ENCODE measurements at places on chromosomes 3 and 15.

- DNase-seq = no peak
Observed at GRCh38 chr15:62390791-62391640, 225.9 kb upstream of the C2CD4B start.

DNA sequence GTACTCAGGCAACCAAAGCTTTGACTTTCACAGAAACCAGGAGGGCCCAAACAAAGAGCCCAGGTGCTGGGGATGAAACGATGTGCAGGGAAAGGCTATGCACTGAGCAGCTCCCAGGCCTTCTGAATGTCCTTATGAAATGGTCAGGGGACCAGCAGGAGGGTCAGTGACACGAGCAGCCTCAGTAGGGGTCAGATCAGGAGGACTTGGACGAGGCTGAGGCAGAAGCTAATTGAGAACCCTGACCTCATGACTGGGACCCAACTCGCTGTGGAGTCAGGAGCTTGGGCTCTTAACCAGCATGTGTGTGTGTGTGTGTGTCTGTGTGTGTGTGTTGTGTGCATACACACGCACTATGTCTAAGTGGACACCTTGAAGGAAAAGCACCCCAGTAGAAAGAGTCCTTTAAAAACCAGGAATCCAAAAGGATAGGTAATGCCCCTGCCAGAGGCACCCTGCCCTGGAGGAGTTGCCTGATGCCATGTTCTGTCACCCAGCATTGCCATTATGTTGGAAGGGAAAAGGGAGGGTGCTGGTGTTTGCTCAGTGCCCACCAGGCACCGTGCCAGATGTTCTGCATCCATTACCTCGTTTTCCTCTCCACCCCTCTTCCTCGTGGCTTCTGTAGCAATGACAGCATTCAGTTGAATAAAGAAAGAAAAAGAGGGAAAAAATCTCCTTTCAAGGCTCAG is 50.9 kb downstream of the CORO2B start:
- peak; percentile 62 for DNase-seq

- DNase-seq = no peak
Observed at GRCh38 chr15:73758461-73758860, 5.3 kb upstream of the INSYN1 start.

DNA sequence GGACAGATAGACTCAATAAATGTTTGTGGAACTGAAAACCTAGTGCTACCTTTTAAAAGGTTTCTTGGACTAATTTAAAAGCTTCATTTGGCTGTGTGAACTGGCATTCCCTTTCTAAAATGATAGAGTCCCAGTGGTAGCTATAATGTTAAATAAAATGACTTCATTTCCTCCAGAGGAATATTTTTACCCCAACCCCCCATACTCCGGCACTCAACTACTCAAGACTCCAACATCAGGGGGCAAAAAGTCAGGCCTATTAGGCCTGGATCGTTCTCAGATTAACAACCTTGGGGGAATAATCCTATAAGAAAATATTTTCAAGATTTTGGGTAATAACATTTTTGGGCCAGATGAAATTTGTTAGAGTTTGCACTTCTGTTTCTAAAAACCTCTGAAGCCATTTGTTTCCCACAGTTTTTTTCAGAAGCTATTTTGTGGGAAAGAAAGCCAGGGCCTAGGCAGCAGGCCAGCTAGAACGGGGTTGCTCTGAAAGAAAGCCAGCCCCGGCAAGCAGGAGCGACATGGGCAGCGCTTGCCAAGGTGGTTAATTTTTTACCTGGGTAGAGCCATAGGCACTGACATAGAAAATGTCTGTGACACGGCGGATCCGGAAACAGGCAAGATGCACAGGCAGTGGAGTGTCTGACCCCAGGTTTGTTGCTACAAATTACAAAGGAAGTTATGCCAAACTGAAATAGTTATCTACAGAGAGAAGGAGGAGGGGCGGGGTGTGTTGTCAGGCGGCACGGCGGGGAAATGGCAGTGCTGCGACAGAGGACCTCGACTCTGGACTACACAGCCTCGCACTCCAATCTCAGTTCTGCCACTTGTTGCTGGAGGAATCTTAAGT is 84.6 kb downstream of the MAGI1 start:
- DNase-seq = peak; percentile 31

DNA sequence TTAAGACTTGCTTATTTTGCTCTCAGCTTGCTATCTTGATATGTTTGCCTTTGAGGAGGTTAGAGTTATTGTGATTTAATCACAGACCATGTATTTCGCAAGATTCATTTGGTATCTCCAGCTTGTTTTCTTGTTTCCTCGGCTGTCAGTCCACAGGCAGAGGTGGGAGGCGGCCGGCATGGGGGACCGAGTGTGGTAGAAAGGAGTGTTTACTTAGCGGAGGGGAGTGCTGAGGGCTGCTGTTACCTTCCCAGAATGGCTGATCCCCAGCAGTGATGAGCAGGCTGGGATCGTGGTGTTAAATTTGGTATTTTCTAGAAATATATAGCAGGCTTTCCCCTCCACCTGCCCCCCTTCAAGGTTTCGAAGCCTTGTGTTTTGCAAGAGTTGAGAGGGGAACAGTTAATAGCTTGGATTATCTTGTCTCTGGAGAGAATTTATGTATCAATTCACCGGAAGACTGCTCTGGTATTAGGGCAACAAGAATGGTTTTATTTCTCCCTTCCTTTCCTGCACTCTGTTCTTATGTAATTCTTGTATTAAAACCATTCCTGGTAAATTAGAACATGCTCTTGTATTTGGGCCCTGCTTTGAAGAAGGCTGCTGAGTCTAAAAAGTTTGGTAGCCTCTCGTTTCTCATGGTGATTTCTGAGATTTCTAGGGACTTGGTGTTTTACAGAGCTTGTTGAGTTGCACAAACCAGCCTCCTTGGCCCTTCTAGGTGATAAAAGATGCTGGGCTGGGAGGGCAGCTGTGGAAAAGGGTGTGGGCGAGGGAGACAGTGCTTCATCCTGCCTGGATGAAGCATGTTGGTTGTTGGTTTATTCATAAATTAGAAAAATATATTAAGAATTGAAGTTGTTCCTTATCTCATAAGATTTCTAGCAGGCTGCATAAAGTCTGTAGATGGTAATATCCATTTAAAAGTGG is 151.4 kb downstream of the IGF1R start:
- DNase-seq = no peak

GRCh38 chr3:159520638-159521037 is 468.0 kb upstream of the IL12A start:
- no peak for DNase-seq

- peak; percentile 15 for DNase-seq
Observed at GRCh38 chr15:42110367-42110766, 16.0 kb upstream of the PLA2G4D start.

- no peak for DNase-seq
Observed at GRCh38 chr3:3097958-3098357, 12.2 kb downstream of the IL5RA start.

DNA sequence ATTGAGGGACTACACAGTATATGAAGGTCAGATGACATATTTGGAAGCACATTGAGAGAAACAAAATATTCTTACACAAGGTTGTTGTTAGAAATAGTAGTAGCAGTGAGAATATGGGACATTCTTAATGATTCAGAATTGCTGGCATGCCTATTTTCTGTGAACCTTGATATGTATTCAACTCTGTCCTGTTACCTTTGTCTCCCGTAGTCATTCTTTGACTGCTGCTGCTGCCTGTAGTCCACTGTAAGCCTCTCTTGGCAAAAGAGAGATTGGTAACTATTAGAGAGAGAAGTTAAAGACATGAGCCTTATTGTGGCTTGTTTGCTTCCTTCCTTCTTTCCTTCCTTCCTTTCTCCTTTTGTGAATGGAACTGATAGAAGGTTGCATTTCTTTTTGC is 64.5 kb downstream of the TCF12 start:
- DNase-seq = no peak

DNA sequence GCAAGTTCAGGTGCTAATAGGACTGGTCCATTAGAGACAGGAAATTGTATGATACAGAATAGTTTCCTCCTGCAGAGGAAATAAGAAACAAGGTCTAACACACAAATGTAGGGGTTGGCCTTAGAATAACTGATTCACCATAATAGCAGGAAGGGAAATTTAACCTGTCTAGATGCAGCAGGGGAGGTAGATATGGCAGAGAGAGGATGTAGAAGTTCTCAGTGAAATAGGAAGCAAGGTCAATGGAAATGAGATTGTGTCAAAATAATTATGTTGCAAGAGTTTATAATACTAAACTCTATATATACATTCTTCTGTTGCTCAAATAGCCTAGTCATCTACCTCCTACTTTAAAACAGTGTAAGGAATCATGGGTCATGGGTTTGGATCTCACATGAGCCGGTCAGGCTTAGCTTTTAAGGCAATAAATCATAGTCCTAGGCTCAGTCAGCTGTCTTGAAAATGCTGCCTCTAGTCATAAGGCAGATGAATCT is 17.0 kb downstream of the BCL2A1 start:
- DNase-seq = no peak

- DNase-seq = no peak
Observed at GRCh38 chr3:173030273-173030672, 110.8 kb downstream of the SPATA16 start.

DNA sequence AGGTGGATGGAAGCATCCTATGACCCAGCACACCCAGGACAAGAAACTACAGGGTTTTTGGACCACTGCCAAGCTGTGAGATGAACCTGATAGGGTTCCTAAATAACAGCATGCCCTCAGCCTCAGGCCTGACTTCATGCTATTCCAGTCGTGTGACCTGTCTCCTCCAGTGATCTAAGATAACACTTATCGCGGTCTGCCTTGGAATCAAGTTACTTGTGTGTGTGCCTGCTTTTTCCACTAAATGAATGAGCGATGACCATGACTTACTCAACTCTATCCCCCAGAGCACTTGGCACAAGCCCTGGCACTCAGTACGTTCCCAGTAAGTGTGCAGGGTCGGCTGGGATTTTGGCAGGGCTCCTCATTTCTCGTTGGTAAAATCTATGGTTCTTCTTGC is 172.7 kb upstream of the TP63 start:
- no peak for DNase-seq

DNA sequence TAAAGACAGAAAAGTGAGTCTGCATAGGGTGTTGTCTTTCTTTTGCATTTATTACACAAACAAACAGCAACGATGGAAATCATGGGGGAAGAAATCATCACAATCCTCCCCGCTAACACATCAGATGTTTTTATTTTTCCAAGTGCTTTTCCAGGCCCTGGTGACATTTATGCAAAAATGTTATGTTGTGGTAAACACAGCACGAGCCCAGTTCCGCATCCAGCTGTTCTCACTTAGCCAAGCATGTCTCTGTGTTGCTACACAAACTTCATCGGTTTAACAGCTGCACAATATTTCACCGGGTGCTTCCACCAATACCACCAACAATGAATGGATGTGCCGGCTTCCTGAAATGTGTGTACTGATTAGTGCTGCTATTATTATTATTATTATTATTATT is 53.7 kb upstream of the ABHD17C start:
- DNase-seq = no peak

- no peak for DNase-seq
Observed at GRCh38 chr3:43736558-43737440, 46.1 kb downstream of the ABHD5 start.

DNA sequence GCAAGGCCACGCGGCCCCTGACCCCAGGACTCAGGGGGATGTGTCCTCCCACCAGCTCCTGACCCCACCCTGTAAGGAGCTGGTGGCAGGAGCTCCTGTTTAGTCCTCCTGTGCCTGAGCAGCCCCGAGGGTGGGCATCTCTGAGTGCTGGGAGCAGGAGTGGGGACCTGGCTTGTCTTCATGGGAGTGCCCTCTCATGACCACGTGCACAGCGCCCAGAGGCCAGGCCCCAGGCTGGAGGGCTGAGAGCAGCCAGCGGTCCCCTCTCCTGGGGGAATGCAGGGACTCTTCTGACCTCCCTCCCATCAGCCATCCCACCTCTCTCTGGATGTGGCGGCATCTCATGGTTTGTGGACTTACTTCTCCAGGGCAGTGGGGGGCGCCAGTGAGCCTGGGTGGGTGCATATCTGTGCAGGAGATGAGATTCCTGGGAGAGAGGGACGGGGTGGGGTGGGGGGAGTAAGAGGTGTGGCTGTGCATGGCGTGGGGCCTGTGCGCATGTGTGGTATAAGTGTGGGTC is 205.6 kb downstream of the TBC1D2B start:
- no peak for DNase-seq

GRCh38 chr3:189698811-189699210 is 67.6 kb downstream of the TP63 start:
- no peak for DNase-seq

GRCh38 chr3:41141433-41142167 is 57.7 kb upstream of the CTNNB1 start:
- DNase-seq = no peak

DNA sequence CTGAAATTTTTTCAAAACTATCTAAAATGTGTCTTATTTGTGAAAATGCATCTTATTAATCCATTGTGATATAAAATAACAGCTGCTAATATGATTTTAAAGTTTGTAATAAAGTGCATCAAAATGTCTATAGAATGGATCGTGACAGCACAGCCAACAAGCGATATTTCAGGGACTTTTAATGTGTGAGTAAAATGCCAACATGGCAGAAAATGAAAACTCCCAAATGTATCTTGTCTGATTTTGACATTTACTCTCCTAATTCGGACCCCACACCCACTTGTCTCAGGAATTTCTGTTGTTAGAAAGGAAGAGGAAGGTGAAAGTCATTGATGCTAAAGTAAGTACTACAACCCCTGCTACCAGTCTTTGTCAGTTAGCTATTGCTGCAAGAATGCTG is 273.9 kb downstream of the SATB1 start:
- no peak for DNase-seq

- no peak for DNase-seq
Observed at GRCh38 chr3:46462111-46462510, 2.6 kb downstream of the LTF start.

DNA sequence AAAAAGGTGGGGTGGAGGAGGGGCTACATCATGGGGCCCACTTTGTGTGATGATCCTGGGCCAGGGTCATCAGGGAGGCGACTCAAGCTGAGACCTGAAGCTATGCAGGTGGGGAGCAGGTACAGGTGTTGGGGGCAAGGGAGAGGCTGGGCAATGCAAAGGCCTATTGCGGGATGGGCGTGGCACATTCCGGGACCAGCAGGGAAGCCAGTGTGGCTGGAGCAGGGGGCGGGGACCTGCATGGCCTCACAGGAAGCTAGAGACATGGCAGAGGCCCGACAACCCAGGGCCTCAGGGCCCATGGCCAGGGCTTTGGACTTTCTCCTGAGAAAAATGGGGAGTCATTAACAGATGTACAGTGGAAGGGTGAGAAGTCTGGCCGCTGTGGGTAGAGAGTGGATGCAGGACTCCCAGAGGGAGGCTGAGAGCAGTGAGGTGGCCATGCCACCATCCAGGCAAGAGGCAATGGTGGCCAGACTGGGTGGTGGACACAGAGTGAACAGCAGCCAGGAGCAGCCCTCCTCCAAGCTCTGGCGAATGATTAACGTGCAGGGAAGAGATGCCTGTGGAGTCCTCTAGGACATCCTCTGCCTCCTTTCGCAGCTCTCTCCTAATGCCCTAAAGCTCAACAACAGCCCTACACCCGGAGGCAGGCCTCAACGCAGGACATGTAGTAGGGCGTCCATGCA is 122.6 kb upstream of the ATP2B2 start:
- DNase-seq = no peak

DNA sequence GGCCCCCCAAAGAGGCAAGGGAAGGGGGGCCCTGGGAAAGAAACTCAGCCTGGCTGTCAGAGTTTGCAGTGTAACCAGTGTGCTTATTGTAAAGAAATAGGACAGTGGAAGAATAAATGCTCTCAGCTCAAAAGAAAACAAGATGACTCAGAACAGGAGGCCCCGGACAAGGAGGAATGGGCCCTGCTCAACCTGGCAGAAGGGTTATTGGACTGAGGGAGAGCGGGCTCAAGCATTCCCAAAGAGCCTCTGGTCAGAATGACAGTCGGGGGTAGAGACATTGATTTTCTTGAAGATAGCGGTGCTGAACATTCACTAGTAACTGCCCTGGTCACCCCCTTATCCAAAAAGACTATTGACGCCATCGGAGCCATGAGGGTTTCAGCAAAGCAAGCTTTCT is 100.4 kb upstream of the OSBPL11 start:
- no peak for DNase-seq

- no peak for DNase-seq
Observed at GRCh38 chr3:59483191-59483590, 433.4 kb upstream of the CFAP20DC start.
